ENCODE measurements at places on chromosomes 6 and 20.

GRCh38 chr6:88266126-88266525 lies 100.0 kb upstream of the CNR1 start:
- H3K4me3 ChIP-seq: no peak overlapping the region
- H3K27ac ChIP-seq: no peak overlapping the region
- H3K4me1 ChIP-seq: no peaks in the 10 kb centered on the region
- DNase-seq: no peak
- no peaks in the 10 kb centered on the region for H3K27me3 ChIP-seq

GRCh38 chr6:144017166-144018094 lies 9.4 kb upstream of the PLAGL1 start:
- H3K36me3 ChIP-seq: no peaks in the 10 kb centered on the region
- no peak overlapping the region for H3K27ac ChIP-seq
- no peak for DNase-seq
- peaks cover 2% of the 10 kb centered on the region for H3K27me3 ChIP-seq

GRCh38 chr20:33026072-33026778 lies 5.2 kb upstream of the BPIFB6 start:
- DNase-seq: no peak
- H3K36me3 ChIP-seq: no peaks in the 10 kb centered on the region
- no peak overlapping the region for H3K27ac ChIP-seq

DNA sequence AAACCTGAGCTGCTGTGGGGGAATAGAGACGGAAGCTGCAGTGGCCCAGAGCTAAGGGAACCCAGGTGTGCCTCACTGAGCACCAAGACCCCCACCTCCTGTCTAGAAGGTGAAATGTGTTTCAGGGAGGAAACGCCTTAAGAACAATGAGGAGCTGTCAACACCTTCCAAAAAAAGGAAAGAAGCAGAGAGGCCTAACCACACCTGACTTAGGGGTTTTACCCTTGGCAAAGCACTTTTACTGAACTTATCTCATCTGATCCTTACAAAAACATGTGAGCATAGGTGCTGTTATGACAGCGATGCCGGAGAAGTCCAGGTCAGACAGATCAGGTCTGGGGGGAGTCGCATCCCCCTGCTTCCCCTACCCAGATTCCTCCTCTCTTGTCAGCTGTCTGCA lies 16.1 kb upstream of the CDKN1A start:
- no peak for DNase-seq
- no peak overlapping the region for H3K27ac ChIP-seq
- H3K27me3 ChIP-seq: no peaks in the 10 kb centered on the region
- peaks cover 13% of the 10 kb centered on the region for H3K4me1 ChIP-seq
- H3K36me3 ChIP-seq: no peaks in the 10 kb centered on the region

GRCh38 chr6:4775494-4776130 lies 592 bp upstream of the CDYL start:
- H3K27ac ChIP-seq: peak overlapping the region; percentile 45
- H3K4me3 ChIP-seq: peak overlapping the region; percentile 93
- H3K27me3 ChIP-seq: peaks cover 3% of the 10 kb centered on the region
- DNase-seq: peak; percentile 59
- no peaks in the 10 kb centered on the region for H3K4me1 ChIP-seq
- no peaks in the 10 kb centered on the region for H3K36me3 ChIP-seq

- no peaks in the 10 kb centered on the region for H3K36me3 ChIP-seq
- H3K27me3 ChIP-seq: peaks cover 10% of the 10 kb centered on the region
- DNase-seq: peak; percentile 65
- H3K4me3 ChIP-seq: no peak overlapping the region
These were observed 12.7 kb downstream of the SPDEF start for GRCh38 chr6:34543421-34543820.

Data from IMR-90 (cell line).